MG63 (cell line): ENCODE measurements at places on chromosomes 5 and 9.
A peak's percentile ranks its signal among the peaks of the same experiment; 100 is the strongest.

DNA sequence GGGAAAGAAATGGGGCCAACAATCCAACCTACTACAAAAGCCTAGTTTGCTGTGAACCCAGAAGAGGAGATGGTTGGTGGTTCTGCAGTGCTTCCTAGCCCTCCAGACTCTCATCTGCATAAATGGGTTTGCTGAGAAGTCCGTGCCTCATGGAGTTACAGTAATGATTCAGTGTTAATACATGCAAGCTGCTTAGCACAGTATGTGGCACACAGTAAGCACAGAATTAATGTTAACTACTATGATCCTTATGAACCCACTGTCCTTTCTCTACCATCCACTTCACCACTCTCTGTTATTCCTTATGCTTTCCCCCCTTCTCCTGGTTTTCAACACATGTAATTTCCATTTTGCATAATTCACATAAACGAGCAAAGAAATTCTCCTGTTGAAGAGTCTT, 100.0 kb downstream of the ACTBL2 start:
- no peak for DNase-seq

DNA sequence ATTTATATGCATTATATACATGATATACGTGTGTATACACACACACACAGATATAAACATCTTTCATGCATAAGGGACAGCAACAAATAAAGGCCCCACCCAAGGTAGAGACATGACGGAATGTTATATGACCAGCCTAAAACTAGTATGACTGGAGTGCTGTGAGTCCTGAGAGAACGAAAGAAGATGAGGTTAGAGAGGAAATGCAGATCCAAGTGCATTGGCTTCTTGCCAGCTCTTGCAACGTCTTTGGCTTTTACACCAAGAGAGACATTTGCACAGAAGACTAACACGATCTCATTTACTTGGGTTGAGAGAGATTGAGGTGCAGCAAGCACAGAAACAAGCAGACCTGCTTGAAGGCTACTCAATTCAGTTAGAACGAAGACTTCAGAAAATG, 23.0 kb downstream of the CDH10 start:
- peak; percentile 26 for DNase-seq

- DNase-seq = peak; percentile 3
These were observed 25.8 kb downstream of the TRPM6 start for GRCh38 chr9:74861773-74862474.

GRCh38 chr5:161064297-161064696, 212.3 kb upstream of the ATP10B start:
- DNase-seq = no peak

DNA sequence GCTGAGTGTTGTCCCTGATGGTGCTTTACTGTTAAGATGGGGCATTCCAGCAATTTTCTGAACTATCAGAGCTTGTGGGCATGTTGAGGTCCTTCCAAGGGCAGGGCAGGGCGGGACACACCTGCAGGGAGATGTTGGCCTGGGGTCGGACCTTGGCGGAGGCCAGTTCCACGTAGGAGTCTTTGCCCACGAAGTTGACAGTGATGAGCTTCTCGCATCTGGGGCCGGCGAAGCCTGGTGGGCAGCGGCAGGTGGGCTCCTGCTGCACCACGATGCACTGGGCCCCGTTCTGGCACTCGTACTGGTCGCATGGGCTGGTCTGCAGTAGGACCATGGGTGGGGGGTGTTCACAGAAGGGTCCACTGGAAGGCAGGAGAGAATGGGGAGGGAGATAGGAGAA, 106.4 kb upstream of the PANK3 start:
- no peak for DNase-seq

DNA sequence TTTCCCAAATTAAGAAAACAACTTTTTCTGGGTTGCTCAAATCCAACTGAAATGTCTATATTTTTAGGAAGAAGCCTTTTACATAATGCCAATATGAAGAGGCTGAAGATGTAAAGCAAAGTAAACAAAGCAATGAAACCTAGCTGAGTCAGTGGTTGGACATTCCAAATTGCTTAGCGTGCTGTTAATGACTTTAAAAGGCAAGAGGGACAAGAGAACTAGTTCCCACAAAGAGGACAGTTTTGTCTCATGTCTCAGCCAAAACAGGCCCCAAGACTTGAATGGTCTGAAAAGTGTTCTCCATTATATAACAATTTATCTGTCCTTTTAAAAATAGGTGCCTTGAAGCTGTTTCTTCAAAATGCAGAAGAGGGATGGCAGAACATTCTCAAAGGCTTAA, 407.0 kb downstream of the ENC1 start:
- peak; percentile 6 for DNase-seq

DNA sequence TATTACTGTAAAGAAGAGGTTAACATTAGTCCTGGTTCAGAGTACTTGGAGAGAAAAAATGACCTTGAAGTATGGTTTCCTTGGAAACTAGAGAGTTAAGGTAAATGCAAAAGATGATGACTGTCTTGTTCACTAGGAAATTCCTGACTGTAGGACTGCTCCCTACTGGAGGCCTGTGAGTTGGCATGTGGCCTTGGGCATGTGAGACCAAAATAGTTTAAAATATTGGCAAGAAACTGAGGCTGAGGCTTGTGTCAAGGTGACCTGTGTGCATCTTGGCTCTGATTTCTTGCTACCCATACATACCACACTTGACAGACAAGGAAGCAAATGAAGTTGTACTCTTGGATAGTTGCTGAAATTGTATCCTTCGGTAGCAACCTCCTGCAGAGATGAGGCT, 96.5 kb downstream of the TARS1 start:
- DNase-seq = no peak

GRCh38 chr9:107540164-107540561, 50.6 kb upstream of the KLF4 start:
- DNase-seq = no peak

GRCh38 chr9:112546149-112547012, 59.8 kb downstream of the KIAA1958 start:
- DNase-seq = no peak

DNA sequence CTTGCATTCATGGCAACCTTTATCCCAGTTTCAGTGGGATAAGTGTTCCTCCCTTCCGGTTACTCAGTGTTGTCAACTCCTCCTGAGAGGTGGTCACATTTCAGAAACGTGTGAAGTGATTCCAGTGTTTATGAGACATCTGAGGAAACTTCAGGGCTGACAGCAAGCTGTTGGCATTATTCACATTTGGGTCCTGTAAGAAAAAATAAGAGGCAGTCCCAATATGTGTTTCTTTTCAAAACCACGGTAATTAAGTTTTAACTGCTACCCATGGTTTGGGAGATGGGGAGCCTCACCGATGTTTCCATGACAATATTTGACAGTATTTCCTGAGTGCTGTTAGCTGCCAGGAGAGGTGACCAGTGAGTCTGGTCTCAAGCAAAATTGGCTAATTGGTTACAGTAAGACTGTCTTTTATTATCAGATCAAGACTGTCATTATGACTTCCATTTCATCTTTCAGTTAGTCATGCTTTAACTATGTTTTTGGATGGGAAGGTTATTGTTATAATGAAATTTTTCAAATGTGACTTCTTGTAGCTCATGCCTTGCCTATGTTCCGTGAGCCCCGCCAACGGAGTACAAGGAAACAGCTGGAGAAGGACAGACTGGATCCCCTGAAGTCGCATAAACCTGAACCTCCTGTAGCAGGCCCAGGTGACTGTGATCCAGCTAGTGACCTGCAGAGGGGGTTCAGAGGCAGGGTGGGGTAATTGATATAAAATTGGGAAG, 115.3 kb downstream of the GDNF start:
- DNase-seq = peak; percentile 52

- no peak for DNase-seq
These were observed 8.6 kb downstream of the HAPLN1 start for GRCh38 chr5:83711982-83712601.

- no peak for DNase-seq
These were observed 103.5 kb downstream of the NDUFAF2 start for GRCh38 chr5:61048534-61048933.

DNA sequence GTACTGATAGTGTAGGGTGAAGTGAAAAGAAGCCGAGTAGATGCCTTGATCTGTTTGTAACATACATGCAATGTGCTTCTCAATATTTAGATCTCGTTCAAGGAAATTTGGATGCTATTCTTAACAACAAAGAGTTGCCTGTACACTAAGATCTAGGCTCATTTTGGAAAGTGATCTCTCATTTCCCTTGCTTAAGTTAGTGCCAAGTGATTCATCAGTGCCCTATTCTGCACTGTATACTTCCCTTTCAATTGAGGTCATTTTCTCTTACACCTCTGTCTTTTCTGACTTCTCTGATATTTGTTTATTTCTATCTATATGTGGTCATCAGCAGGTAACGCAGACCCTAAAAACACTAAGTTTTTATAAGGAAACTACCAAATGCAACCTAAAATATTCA, 528.6 kb upstream of the PTPRD start:
- no peak for DNase-seq

GRCh38 chr5:150788977-150789376, 10.4 kb downstream of the SMIM3 start:
- DNase-seq = no peak
